AG04450 (cell line): ENCODE measurements at places on chromosomes 12 and 14.

DNA sequence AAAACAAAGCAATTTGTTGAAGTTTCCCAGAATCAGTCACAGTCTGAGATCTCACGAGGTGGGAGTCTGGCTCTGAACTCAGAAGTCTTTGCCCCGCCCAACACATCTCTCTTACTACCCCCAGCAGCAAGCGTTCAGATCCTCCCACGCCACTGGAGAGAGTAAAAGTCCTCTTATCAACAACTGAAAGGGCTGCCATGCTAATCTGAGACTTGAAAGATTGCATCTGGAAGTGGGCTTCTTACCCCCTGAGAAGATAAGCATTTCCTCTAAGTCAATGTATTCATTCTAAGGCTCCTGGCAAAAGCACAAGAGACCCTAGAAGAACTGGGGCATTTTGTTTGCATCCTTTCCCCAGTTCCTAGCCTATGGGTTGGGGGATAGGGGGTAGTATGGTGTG lies 34.1 kb upstream of the STON2 start:
- no peak for DNase-seq

- no peak for DNase-seq
These were observed 92.5 kb downstream of the VCPKMT start for GRCh38 chr14:50023671-50024490.

- DNase-seq = no peak
These were observed 17.9 kb downstream of the WASHC3 start for GRCh38 chr12:102043928-102044327.

DNA sequence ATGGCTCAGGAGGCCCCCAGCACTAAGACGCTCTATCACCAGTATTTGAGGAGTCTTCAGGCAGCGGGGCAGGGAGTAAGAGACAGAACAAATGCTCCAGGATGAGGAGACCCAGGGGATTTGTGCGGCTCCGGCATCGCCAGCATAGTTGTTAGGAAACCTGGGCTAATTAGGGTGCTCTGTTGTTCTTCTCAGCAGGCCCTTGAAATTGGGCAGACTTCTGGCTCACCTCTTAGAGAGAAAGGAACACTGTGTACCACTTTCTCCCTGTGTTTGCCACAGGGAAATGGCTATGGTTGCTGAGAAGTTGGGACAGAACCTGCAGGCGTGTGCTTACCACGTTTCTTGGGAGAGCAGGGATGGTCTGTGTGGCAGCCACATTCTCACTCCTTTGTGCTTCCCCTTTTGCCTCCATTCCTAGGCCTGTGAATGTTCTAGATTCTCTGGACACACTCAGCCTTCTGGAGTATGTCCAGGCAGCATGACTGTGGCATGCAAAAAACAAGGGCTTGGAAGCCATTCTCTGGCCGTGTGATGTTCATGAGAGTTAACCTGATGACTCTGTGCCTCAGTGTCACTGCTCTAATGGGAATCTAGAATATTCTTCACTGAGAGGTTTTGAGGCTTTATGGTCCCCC lies 109.0 kb downstream of the CHST11 start:
- no peak for DNase-seq

DNA sequence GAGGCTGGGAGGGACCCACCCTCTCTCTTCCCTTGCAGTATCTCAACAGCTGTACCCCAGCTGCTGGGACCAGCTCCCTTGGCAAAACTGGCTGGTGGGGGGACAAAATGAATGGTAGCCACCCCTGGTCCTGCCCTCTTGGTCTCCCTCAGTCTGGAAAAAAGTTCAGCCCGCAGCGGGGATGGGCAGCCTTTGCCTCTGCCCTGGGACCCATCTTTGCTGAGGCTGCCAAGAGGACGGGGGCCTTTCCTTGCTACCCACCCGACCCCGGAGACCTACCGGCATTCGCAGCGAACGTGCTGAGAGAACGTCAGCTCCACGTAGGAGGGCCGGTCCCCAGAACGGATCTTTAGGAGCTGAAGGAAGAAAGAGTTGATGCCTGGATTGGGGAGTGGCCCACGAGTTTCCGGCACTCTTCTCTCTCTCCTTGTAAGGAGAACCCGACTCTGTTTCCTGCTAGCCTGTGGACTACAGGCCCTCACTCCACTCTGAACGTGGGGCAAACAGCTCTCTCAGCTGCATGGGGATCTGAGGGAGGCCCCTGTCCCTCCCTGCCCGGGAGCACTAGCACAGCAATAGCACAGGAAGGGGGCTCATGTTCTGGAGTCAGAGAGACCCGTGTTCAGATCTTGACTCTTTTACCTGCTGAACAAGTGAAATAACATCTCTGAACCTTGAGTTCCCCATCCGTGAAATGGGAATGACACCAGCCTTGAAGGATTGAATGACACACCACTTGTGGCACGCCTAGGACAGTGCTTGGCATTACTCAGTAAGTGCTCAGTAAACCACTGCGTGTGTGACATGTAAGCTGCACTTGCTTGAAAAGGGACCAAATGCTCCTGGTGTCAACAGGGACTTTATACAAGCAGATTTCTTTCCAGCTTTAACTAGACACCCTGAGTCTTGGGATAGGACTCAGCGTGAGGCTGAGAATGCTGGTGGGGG lies 6.9 kb downstream of the PGF start:
- DNase-seq = no peak

DNA sequence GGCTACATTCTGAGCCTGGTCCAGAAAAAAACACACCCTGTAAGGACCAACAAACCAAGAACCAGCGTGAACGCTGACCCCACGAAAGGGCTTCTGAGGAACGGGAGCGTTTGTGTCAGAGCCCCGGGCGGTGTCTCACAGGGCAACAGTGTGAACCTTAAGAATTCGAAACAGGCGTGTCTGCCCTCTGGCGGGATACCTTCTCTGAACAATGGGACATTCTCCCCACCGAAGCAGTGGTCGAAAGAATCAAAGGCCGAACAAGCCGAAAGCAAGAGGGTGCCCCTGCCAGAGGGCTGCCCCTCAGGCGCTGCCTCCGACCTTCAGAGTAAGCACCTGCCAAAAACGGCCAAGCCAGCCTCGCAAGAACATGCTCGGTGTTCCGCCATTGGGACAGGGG lies 7.9 kb downstream of the DACT1 start:
- no peak for DNase-seq

GRCh38 chr14:23660290-23661226 lies 24.4 kb downstream of the DHRS2 start:
- no peak for DNase-seq

DNA sequence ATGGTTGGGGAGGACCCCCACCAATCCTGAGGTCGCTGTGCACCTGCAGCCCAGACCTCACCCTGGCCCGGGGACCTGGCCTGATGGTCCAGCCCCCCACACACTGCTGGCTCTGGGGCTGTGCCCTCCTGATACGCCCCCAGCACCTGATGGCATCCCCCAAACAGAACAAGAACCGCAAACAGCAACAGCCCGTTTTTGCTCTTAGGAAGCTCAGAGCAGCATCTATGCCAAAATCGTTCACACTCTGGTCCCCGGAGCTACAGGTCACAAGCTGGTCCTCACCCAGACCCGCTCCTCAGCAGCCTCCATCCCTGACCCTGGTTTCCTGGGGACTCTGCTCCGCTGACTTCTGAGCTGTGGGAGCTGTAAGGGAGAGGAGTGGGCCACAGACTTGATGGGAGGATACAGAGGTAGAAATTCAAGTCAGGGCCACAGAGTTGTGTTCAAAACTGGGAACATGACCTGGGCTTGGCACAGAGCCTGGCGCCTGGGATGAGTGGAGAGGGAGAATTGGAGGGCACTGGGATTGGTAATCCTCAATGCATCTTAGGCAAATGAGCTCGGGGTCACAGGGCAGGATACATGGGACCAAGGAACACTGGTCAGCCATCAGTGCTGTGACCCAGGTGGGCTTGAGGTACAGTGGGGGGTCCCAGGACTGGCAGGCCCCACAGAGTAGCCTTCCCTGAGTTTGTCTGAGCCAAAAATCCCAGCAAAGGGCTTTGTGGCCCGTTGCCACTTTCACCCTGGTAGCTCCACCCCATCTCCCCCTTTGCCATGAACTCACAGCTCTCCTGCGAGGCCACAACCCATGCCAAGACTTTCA lies 170.9 kb upstream of the RTL1 start:
- DNase-seq = no peak

DNA sequence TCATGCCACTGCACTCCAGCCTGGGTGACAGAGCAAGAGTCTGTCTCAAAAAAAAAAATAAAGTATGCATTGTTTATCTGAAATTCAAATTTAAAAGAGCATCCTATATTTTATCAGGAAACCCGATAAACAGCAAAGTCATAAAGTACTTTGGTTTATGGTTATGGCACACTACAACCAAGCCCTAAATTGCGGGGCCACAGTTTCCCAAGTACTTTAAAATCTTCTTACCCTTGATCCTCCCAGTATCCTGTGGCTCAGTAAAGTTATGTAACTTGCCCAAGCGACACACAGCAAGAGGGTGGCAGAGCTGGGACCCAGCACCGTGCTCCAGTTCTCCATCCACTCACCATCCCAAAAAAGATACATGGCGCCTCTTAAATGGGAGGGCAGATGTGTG lies 35.2 kb downstream of the KSR2 start:
- DNase-seq = no peak

- no peak for DNase-seq
These were observed 265.6 kb downstream of the AACS start for GRCh38 chr12:125330645-125331341.

- DNase-seq = no peak
These were observed 128.0 kb upstream of the PLXNC1 start for GRCh38 chr12:94020335-94020734.

DNA sequence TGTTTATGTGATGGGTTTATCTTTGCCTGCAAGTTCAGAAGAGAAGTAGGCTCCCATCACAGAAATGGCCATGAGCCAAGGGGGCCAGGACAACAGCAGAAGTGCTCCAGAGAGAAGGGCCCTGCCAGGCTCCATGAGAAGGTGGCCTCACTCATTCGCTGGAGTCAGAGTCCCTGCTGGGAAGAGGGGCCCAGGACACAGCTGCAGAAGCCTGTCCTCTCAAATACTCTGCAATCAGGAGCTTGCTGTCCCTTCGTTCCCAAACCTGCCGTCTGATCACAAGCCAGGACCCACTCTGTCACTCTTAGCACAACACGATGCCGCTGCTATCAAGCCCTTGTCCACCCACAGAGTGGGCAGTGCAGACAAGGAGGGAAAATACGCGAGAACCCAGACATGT lies 306.2 kb upstream of the FKBP4 start:
- DNase-seq = no peak

DNA sequence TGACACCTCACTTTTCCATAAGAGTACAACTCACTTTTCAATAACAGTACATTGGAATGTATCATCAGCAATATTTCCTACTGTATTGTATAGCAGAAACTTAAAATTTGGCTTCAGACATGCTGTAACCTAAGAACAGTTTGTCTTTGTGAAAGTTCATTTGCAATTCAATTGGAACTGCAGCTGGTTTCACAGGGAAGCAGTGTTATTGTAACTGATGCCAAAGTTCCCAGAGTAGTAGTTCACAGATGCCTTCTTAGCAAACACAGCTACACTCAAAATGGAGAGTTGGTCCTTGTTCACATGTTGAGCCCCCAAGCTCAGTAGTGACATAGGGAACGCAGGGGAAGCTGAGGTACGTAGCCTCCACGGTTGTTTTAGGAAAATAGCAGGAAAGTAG lies 23.3 kb downstream of the PPP1R36 start:
- peak; percentile 30 for DNase-seq

DNA sequence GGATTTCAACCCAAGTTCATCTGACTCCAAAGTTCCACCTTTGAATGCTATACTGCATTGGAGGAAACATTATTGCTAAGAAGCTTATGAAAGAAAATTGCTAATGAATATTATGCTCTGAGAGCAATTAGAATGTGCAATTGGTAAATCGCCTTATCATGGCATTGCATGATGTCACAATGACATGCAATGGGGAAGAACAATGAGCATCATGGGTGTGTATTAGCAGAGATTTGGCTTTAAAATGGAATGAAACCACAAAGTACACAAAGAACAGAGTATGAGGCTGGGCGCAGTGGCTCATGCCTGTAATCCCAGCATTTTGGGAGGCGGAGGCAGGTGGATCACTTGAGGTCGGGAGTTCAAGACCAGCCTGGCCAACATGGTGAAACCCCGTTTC lies 34.7 kb downstream of the FOS start:
- DNase-seq = no peak
